ENCODE measurements at places on chromosomes 2 and 18.

DNA sequence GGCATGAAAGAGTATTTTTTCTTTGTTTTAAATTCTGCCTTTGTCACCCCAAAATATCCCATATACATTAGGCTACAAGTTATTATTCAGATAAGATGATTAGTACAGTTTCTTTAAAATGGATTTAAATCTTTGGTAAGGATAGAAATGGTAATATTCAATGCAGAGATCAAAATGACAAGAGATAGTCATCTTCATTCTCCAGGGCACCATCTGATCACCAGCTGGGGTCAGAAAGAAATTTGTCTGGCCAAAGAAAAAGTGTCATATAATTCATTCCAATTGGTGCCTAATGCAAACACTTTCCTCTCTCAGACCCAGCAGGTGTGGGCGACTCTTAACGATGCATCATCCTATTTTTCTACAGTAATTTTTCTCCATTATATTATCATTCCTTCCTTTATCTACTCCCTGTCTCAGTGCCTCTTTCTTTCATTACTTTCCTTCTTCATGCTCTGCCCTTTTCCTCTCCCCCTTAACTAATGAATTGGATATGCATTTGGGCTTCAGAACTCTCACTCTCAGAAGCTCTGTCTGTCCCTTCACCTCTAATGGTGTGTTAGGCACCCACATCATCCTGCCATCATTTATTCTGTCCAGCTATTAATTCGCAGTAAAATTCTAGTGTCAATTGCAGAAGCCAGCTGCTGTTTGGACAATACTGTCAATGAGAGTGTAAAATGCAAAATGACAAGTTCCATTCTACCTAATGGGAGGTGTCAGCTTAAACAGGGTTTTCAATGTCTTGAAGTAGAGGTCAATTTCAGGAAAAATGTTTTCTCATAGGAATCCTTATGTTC lies 570.5 kb downstream of the TDRD15 start:
- no peak for DNase-seq

DNA sequence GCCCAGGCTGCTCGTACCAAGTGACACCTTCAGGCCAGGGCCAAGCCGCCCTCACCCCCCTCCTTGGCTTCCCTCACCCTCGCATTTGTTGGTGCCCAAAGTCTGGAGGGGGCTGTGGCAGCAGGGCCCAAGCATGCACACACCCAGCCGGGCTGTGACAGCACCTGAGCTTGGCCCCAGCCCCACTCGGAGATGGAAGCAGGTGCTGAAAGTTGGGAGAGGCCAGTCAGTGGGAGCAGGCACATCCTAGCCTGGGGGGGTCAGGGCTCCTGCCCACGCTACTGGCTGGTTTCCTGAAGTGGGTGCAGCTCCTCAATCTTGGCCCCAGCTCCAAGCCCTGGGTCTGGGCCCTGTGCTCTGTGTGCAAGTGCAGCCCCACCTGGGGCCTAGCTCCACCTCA lies 228.0 kb downstream of the RDH14 start:
- DNase-seq, result no peak

DNA sequence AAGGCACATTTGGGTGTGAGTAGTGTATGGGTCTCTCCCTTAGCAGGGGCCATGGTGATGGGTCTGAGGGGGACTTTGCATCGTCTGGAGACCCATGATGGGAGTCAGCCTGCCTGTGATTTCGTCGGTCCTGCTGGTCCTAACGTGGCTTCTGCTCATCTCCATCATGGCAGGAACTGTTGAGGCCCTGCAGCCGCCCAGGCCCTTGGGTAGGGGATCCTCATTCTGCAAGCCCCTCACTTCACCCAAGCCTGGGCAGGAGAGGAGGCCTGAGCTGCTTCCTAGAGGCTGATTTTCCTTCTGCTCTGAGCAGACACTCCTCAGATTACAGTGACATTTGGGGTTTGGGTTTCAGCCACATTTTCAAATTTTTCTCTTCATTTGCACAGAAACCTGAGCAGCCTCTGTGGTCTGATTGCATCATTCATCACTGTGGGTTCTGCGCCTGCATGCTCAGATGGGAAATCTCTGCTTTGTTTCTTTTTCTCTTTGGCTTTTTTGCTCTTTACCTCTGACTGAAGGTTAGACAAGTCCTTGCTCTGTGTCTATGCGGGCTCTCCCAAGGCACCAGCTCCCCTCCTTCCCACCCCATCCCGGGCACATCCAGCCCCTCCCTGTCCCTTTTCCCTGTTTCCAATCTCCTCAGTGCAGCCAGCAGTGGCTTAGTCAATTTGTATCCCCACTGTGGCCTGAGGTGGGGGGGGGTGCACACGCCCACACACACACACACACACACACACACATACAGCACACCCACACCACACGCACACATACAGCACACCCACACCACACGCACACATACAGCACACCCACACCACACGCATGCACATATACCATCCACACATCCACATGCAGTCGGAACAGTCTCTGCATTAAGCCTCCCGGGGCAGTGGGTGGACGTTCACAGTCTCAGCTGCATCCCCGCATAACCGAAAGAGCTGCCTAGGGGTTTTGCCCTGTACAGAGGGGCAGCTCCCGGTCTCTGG lies 305.4 kb upstream of the HS6ST1 start:
- DNase-seq, result peak; percentile 93

DNA sequence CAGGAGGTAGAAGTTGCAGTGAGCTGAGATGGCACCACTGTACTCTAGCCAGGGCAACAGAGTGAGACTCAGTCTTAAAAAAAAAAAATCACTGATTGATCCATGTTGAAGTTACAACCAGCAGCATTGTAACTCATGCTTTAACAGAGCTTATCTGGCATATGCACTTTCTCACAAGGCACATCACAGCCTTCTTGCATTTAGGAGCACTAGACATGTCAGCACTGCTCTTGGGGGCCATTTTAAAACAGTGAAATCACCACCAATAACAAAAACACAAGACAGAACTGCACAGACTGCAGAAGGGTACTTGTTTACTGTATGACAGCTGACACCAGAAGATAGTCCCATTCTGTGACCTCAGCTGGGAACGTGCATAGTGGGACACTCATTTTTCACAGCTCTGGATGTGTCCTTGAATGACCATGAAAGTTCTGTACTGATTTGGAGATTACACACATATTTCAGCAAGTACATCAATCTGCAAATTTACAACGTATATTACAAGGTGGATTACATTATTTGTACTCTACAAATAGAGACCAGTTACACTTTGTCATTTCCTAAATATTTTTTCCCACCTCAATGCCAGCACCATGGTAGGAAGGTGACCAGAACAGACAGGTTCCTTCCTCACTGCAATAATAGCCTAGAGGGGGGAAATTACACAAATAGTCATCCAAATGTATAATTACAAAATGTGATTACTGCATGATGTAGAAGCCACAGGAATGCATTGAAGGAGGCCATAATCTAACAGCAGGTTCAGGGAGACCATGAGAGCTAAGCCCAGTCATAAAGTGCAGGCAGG lies 35.1 kb downstream of the CCBE1 start:
- DNase-seq, result peak; percentile 30

- DNase-seq, result no peak
Observed at GRCh38 chr2:26483957-26484565, 6.1 kb upstream of the OTOF start.

GRCh38 chr2:45283764-45284620 lies 274.7 kb upstream of the SIX2 start:
- DNase-seq, result peak; percentile 58

GRCh38 chr2:171792886-171793580 lies 101.0 kb downstream of the SLC25A12 start:
- DNase-seq, result no peak

GRCh38 chr2:144154205-144154604 lies 365.7 kb downstream of the ZEB2 start:
- DNase-seq, result no peak

- no peak for DNase-seq
Observed at GRCh38 chr2:63871864-63872263, 30.2 kb downstream of the UGP2 start.

GRCh38 chr18:24378598-24378997 lies 19.0 kb downstream of the OSBPL1A start:
- no peak for DNase-seq

GRCh38 chr18:70036771-70037347 lies 89.2 kb upstream of the CD226 start:
- no peak for DNase-seq

GRCh38 chr18:48955830-48956261 lies 5.1 kb upstream of the SMAD7 start:
- DNase-seq, result peak; percentile 76

DNA sequence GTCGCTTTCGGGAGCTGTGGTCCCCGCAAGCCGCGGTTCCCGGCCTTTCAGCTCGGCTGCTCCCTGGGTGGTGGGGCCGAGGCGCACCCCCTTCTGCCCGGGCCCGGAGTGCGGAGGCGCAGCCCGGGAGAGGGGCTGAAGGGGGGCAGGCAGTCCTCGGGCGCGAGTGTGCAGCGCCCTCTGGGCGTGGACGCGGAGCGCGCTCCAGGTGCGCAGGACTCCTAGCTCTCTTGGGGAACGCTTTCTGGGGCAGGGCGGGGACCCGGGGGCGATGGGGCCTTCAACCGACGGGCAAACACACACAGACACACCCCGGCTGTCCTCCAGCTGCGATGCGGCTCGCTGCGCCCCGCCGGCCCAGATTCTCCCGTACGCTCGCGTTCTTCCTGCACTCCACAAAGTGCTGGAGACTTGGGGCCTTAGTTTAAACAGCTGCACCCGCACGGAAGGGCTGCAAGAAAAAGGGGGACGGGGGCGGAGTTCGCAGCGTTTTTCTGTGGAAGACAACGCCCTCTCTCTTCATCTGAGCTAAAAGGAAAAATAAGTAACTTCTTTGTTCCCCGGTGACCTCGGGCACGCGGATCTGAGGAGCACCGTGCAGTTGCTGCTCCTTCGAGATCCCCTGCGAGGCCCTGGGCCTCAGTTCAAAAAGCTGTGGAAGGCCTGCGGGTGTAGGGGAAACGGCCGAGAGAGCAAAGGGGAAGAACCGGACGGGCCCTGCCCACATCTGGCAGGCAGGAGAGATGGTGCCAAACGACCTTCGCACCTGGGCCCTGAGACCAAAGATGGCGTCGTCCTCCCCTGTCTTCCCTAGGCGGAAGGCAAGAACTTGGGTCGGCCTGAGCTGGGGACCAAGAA lies 593 bp upstream of the SDC1 start:
- DNase-seq, result peak; percentile 62

DNA sequence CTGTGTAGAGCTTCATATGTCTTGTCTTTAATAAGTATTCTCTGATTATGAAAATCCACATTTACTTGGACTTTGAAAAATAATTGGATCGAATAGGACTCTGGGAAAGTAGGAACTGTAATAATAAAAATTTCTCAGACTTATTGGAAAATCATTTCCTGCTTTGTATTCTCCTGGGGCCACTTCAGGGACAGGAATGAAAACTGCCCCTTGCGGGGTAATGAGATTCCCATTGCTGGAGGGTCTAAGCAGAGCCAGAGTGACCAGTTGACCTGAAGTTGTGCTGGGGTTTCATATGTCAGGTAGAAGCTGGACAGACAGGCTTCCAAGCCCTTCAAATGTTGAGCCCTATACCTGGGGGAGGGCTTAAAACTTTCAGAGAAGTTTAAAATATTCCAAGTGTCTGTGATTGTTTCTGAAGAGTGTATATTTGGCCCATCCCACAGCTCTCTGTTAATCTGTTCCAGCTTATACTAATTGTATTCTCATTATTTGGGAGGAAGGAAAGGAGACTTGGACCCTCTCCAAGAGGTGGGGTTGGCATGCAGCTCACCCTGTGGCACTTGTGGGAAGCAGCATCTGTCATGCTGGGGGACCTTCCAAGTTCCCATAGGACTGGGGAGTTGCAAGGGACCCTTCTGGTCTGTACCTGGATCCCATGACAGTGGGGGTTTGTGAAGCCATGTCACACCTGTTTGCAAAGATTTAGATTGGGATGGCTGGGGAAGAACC lies 268.7 kb upstream of the ATP5MC3 start:
- DNase-seq, result no peak

- no peak for DNase-seq
Observed at GRCh38 chr2:60832621-60833020, 48.8 kb upstream of the REL start.

- no peak for DNase-seq
Observed at GRCh38 chr2:61762292-61762691, 91.6 kb downstream of the FAM161A start.

DNA sequence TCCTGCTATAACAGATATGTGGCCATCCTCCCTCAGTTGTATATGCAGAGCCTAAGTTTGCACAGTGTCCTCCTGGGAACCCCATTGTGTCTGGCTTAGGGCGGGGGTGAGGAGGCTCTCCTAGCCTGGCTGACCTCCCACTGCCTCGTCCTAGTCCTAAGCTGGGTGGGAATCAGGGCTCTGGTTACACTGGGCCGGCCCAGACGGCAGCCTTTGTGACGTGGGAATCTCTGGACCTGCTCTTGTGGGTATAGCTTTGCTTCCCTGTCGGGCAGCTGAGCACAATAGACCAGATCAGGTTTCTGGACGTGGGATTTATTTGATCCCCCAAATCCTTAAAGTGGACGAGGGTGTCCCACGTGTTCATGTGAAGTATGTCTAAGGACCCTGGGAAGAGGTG lies 2.9 kb downstream of the ACKR3 start:
- DNase-seq, result peak; percentile 25

DNA sequence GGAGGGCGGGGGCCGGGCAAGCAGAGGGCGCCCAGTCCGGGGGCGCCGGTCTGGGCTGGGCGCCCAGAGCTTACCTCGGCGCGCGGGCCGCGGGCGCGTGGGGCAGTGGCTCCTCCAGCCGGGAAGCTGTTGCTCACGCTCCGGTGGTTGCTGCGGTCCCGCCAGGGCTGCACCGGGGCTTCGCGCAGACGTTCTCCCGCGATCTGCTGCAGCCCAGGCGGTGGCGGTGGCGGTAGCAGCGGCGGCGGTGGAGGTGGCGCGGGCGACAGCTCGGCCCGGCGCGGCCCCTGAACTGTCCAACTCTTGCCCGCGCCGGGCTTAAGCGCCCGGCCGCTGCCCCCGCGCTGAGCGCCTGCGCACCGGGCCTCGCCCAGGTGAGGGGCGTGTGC lies 391 bp downstream of the ZNF385B start:
- DNase-seq, result peak; percentile 42

DNA sequence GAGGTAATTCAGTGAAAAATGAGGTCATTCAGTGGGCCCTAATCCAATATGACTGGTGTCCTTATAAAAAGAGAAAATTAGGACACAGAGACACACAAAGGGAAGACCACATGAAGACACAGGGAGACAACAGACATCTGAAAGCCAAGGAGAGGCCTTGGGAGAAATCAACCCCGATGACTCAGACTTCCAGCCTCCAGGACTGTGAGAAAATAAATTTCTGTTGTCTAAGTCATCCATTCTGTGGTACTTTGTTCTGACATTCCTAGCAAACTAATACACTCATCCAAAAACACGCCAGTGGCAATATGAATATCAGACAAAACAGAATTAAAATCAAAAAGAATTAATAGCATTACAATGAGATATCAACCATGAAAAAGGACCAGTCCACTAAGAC lies 303.7 kb downstream of the SS18 start:
- DNase-seq, result peak; percentile 66

- no peak for DNase-seq
Observed at GRCh38 chr2:222623756-222624309, 32.1 kb downstream of the FARSB start.

- peak; percentile 70 for DNase-seq
Observed at GRCh38 chr2:240998995-240999791, 775 bp downstream of the SNED1 start.

- no peak for DNase-seq
Observed at GRCh38 chr2:144004742-144005141, 515.2 kb downstream of the ZEB2 start.
